ENCODE measurements at places on chromosomes 2 and 18. TPM values are rescaled to one million over a fixed set of nuclear protein-coding genes. Genes with fewer than 3 reads are reported as not detected.

- peak; percentile 99 for DNase-seq
These were observed 71.0 kb upstream of the ITM2C start for GRCh38 chr2:230793572-230794359.

- DNase-seq: no peak
These were observed 55.4 kb downstream of the UXS1 start for GRCh38 chr2:106138543-106139237.

GRCh38 chr2:136206613-136207012 is 88.7 kb upstream of the CXCR4 start:
- no peak for DNase-seq

GRCh38 chr2:75098856-75099255 is 100.5 kb downstream of the TACR1 start:
- peak; percentile 29 for DNase-seq

- DNase-seq: peak; percentile 48
These were observed 24.6 kb upstream of the ATOH8 start for GRCh38 chr2:85728883-85729824.

- DNase-seq: no peak
These were observed 19.4 kb downstream of the AGFG1 start for GRCh38 chr2:227491386-227491785.

DNA sequence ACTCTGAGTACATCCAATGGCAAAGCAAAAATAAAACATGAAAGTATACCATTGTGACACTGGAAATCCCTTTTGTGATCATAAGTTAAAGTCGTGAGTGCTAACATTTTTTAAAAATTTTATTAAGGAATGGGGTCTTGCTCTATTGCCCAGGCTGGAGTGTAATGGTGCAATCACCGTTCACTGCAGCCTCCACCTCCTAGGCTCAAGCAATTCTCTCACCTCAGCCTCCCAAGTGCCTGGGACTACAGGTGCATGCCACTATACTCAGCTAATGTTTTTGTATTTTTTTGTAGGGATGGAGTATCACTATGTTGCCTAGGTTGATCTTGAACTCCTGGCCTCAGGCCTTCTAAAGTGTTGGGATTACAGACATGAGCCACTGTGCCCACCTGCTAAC is 14.3 kb upstream of the TNFAIP6 start:
- DNase-seq: no peak

DNA sequence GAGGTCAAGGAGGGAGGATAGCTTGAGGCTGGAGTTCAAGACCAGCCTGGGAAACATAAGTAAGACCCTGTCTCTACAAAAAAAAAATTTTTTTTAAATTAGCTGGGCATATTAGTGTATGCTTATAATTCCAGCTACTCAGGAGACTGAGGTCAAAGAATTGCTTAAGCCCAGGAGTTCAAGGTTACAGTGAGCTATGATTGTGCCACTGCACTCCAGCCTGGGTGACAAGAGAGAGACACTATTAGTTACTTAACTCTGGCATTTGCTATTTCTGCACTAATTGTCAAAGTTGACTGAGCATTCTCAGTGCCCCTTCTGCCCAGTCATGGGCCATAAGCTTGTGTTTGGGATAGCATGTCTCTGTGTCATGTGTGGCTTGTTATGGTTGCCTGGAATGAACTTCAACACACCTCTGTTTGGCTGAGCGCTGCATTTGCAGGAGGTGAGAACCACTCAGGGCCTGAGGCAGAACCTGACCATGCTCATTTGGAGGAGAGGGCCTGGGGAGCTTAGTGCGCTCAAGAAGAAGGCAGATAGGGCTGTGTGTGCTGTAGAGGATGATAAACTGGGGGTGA is 77.7 kb downstream of the SH3RF3 start:
- DNase-seq: no peak

GRCh38 chr2:196101325-196101991 is 32.8 kb upstream of the DNAH7 start:
- DNase-seq: no peak

The TLK1 gene
- 11.8 TPM for total RNA-seq

The CAPN14 gene
- total RNA-seq: 35.1 TPM

The KCNE4 gene
- 0.26 TPM for total RNA-seq

The LRP2 gene
- total RNA-seq: not detected
